NT2/D1 (cell line): ENCODE measurements at places on chromosomes 7 and 10.

DNA sequence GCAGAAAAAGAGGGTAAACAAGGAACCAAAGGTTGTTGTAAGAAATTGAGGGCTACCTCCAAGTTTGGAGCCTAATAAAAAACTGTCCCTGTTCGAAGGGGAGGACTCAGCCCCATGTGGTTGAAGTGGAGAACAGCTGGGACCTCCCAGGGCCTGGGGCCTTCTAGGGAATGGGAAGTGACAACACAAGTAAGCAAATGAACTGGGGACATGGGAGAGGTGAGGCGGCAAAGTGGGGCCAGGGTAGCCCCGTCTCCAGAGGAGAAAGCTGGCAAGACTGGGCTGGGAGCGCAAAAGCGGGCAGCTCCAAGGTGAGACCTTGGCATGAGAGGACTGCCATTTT lies 198.1 kb downstream of the ZNF438 start:
- DNase-seq, result no peak

DNA sequence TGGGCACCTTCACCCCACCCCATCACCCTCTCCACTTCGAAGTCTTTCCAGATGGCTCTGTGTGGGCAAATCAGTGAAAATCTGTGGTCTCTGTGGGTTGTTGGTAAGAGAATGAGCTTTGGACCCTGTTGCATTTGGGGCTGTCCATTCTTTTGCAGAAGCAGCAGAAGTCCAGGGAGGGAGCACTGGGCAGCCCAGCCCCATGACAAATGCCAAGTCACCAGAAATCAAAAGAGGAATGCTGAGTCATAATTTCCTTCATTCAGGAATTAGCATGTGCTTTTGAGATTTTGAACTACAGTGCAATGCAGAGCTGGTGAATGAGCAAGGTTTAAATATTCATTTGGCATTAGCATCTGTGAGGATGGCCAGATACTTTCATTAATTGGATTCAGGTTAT lies 556.2 kb downstream of the LRMDA start:
- no peak for DNase-seq

DNA sequence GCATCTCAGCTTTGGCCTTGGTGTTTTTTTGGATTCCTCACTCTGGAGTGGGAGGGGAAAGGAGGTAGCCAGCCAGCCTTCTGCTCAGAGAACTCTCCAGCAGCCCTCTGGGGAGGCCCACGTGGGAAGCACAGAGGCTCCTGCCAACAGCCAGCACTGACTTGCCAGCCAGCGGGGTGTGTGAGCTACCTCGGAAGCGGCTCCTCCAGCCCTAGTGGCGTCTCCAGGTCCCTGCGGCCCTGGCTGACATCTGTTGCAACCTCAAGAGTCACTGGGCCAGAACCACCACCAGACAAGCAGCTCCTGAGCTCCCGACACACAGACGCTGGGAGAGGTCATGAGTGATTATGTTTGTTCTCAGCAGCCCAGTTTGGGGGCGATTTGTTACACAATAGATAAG lies 180.2 kb upstream of the FZD8 start:
- DNase-seq, result peak; percentile 18

DNA sequence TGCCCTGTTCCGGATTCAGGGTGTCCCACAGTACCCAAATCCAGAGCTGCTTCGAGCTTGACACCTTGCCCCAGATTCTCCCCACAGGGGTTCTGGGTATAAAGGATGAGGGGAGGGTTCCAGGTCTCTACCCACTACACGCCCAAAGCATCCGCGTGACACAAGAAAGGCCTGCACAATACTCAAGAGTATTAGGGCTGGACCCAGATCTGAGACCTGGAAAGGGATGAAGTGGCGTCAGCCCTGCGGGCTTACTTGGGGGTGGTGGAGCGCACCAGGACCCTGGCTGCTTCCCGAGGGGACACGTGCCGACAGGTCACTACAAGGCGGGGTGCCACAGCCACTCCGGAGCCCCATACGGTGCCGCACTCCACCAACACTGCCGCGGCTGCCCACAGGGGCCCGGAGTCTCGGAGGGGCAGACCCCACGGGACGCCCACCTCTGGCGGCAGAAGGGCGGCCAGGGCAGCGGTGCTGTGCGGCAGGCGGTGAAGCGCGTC lies 1.3 kb downstream of the TYSND1 start:
- no peak for DNase-seq

GRCh38 chr10:99743841-99744240 lies 11.8 kb downstream of the CUTC start:
- no peak for DNase-seq

DNA sequence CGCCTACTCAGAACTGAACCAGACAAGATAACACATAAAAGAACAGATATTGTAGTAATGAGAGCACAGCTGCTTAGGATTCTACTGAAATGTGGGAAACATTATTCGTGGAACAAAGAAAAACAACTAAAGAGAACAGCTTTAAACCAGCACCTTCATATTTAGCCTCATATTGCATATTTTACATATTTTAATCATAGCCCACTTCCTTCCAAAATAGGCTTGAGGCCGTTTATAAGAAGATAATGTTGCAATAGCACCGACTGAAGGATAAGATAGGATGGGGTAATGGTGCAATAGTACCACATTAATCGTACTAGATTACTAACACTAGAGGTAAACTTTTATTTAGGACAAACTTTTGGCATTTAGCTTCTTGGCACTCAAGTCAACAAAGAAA lies 71.3 kb downstream of the KCND2 start:
- no peak for DNase-seq

GRCh38 chr7:51543801-51544553 lies 227.4 kb upstream of the COBL start:
- DNase-seq, result peak; percentile 39
